ENCODE measurements at places on chromosomes 2 and 18. TPM values are rescaled to one million over a fixed set of nuclear protein-coding genes. Genes with fewer than 3 reads are reported as not detected.

Gene HOXD11
- total RNA-seq, result not detected

Gene CCDC85A
- total RNA-seq, result 12.1 TPM

Gene C2orf78
- total RNA-seq, result not detected

Gene CCDC141
- total RNA-seq, result 0.51 TPM

Gene CTLA4
- not detected for total RNA-seq
